Cardiac septum (tissue), 1 donor: ENCODE measurements at places on chromosomes 12 and 14. TPM values are rescaled to one million over a fixed set of nuclear protein-coding genes. Genes with fewer than 3 reads are reported as not detected.

The MUCL1 gene
- total RNA-seq = not detected

The ATF7 gene
- 33.5 TPM for total RNA-seq

- DNase-seq = no peak
These were observed 21.5 kb downstream of the EP400 start for GRCh38 chr12:131971226-131971625.

DNA sequence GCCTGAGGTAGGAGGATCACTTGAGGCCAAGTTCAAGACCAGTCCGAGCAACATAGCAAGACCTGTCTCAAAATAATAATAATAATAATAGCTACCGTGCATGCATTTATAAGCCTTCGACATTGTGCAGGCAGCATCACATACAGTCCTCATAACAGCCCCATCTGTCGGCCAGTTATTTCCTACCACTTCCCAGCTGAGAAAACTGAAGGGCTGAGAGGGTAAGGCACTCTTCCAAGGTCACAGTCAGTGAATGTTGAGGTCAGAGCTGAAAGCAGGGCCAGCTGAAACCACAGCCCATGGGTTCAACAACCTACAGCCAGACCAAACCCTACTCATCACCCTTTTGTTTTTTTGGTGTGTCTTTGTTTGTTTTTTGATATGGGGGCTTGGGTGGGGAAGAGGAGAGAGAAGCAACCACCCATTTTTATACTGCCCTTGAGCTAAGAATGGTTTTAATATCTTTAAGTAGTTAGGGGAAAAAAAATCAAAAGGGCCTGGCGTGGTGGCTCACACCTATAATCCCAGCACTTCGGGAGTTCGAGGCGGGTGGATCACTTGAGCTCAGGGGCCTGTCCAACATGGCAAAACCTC lies 16.8 kb upstream of the ITPK1 start:
- DNase-seq = no peak
